ENCODE measurements at places on chromosomes 12 and 14.

DNA sequence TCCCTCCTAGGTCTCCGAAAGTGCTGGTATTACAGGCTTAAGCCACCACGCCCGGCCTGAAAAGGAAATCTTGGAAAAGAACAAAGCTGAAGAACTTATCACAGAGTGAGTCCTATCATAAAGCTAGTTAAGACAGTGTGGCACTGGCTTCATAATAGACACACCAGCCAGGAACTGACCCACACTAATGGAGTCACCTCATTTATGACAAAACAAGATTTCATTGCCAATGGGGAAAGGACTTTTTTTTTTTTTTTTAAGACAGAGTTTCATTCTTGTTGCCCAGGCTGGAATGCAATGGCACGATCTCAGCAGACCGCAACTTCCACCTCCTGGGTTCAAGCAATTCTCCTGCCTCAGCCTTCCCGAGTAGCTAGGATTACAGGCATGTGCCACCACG, 15.7 kb downstream of the KDM2B start:
- no peak for DNase-seq

DNA sequence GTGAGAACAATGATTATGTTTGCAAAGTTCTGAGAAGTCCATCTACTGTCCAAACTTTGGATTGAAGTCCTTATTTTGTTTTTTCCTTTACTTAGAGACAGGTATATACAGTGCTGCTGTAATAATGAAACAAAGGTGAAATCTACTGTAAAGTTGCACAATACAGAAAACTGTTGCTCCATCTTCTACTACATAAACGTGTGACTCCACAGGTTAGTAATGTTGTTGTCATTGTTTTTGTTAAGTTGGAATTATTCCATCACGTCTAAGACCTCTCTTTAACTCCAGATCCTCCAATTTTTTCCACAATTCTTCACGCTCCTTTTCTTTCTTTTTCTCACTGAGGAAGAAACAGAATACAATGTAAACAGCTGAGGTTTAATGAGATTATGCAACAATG, 57.0 kb upstream of the GPHB5 start:
- no peak for DNase-seq

DNA sequence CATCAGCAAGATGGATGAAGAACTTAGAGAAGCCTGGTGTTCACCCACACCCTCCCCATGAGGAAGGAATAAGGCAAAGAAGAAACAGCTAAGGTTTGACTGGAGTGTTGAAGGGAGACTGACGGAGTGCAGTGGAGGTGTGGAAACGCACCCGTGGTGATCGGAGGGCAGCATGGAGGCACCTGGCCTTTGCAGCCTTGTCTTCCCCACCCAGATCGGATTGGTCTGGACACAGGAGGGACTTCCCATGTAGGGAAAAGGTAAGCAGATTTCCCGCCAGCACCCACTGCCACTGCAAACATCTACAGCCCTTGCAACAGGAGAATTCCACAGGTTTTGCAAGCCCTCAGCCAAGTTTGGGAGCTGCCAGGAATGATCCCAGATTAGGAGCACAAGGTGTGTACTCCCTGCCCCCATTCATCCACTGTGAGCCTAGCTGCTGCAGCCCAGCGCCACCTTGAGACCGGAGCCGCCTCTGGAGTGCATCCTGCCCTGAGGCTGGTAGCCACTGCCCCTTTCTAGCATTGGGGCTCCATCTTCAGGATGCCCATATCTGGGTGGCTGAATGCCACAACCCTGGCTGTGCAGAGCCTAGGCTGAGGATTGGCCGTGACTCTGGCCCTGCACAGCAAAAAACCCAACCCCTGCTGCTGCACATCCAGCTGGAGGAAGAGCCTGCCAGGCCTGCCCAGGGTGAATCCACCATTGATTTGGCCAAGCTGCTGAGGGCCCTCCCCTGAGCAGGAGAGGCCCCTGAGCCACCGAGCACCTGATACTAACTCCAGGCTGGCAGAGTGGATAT, 411.1 kb downstream of the TMEM121 start:
- no peak for DNase-seq

GRCh38 chr12:13179211-13180074, 17.1 kb upstream of the EMP1 start:
- peak; percentile 82 for DNase-seq

DNA sequence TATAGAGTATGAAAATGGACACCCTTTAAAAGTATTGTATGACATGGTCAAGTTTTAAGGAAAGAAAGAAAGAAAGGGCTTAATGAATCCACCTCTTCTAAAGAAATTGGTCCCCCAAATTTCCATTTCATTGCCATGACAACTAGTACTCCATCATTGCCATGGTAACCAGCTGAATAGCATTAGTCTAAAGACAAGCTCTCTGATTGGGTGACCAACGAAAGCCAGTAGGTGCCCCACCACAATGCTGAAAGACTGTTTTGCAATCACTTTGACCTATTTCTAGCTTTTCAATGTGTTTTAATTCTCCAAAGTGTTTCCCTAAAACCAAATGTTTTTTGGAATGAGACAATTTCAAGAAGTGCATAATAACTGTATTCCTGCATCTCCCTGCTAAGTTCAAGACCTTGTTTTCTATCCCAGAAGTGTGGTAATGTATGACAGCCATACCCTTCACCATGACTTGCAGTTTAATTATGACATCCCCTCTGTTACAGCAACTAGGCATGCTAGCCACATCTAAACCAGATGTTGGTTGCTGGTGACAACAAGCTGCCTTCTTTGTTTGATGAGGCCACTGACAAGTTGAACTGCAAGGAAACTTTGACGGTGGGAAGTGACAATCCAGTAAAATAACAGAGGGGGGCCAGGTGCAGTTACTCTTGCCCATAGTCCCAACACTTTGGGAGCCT, 46.7 kb downstream of the KICS2 start:
- DNase-seq, result no peak

- no peak for DNase-seq
Measured at GRCh38 chr12:56080556-56081138, 682 bp downstream of the ERBB3 start.

- no peak for DNase-seq
Measured at GRCh38 chr14:39447175-39447661, 15.0 kb upstream of the FBXO33 start.

DNA sequence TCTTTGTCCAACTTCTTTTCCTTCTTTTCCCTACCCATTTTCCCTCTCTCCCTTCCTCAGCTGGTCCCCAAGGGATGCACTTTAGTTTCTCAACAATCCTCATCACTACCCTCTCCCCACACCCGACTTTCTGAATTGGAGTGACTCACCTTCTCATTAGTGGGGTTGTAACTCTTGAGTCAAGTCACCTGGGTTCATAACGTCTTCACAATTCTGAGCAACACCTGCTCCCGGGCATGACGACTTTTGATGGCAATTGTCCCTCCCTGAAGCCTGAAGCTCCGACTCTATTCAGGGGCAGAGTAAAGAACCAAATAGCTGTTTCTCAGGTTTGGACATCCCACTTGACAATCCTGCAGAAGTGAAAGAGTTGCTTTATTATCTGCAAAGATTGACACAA, 82.7 kb upstream of the OTX2 start:
- DNase-seq, result no peak

GRCh38 chr12:109266106-109266879, 42.8 kb downstream of the FOXN4 start:
- no peak for DNase-seq

- DNase-seq, result no peak
Measured at GRCh38 chr12:113081873-113082272, 25.3 kb downstream of the DTX1 start.

- no peak for DNase-seq
Measured at GRCh38 chr12:54010972-54011664, 2.3 kb downstream of the HOXC8 start.

DNA sequence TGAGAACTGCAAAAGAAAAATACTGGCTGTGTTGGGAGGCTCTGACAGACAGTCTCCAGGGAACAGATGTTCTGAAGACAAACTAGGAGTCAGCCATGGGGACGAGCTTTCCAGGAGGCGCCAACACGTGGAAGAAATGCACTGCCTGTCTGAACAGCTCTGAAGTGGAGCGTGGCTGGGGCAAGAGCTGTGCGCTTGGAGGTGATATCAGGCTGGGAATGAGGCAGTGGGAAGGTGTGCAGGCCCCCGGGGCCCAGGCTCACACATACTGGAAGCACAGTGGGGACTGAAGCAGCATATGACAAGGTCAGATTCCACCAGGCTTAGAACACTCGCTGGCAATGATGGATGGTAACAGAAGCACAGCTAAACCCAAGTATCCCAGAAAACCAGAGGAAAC, 17.5 kb downstream of the APPL2 start:
- DNase-seq, result no peak

DNA sequence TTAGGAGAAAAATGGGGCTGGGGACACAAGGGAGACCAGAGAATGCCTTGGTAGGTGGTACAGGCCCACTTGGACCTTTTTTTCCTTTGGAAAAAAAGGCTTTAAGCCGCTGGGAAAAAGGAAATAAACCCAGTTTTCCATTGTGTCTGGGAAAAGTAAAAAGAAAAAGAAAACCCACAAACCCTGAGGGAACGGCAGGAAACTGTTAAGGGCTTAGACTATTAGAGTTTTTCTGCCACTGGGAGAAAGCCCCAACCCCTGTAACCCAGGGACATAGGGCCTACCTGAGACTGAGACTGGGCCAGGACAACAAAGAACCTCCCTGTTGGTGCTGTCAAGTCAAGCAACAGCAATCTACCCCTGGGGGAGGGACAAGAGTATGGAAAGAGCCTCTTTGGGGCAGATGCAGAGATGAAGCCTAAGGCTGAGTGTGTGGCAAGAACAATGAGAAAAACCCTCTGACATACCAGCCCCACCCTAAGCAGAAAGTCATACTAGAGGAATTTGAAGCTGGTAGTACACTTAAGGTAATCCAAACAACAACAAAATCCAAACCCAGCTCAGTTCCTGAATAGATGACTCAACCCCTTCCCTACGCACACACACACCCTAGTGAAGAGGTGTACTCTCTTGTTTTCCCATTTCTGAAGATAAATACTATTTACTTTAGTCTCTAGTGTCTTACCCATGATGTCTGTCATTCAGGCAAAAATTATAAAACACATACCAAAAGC, 22.8 kb downstream of the ATF1 start:
- DNase-seq, result no peak

DNA sequence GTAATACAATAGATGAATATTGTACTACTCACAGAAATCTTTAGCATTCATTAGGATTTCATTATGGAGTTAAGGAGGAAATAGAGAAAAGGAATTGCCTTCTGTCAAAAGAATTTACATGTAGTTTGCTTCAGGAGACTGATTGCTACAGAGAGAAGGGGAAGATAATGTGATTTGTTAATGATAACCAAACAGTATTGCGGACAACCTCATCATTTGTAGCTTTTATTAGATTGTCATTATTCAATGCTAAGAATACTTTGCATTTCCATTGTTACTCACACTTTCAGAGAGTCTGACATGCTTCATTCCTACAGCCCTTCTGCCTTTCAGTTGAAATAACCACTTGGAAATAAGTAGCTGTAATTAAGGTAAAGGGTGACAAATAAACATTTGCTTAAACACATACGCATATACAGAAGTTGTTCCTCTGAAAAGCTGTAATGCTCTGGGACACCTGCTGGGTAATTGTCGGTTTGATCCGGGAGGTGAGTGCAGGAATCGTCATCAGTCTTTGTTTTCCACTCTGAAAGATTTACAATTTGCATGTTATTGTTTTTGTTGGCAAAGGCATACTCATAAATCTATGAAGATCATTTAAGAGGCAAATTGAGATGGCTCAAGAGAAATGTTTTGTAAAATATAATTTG, 600.2 kb downstream of the TRHDE start:
- no peak for DNase-seq

DNA sequence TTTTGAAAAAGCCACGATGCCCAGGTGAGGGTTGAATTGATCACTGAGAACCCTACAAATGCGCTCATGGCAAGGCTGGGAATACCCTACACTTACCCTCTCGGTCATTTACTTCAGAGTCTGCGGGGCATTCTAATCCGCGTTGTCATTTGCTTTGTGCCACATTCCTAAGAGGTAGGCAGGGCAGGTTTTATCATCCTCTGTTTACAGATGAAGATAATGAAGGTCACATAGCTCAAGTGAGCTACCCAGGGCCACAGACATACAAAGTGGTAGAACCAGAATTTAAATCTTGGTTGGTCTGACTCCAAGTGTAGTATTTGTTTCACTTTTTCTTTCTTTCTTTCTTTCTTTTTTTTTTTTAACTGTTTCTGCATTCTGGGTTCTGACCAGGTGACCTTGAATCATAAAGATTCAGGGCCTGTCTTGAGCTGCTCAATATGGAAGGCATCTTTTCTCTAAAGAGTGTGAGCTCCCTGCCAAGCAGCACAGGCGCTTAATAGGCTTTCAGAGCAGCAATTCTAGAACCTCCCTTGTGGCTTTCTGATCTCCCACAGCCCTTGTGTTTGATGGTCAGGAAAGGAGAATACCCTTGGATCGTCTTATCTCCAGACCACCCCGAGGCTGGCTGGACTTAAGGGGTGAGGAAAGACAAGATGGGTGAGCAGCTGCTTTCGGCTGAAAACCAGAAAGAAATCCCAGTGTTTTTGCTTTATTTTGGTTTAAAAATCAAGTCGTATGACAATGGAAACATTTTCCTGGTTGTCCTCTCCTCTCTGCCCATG, 662 bp upstream of the BATF start:
- no peak for DNase-seq
